Fibroblast of lung (primary cell): ENCODE measurements at places on chromosomes 16 and 17. TPM values are rescaled to one million over a fixed set of nuclear protein-coding genes. Genes with fewer than 3 reads are reported as not detected.
A peak's percentile ranks its signal among the peaks of the same experiment; 100 is the strongest.

Gene SPNS2
- total RNA-seq = under 0.01 and 0.17 TPM in 2 replicates

Gene TBC1D3C
- 1.3 TPM in 1 of 2 replicates, not detected in the other for total RNA-seq

Gene LYZL6
- total RNA-seq = not detected in 2 replicates

Gene GLYR1
- total RNA-seq = 39.6 and 40.8 TPM in 2 replicates

Gene ACE
- total RNA-seq = 2.5 and 2.6 TPM in 2 replicates

Gene CA4
- under 0.01 TPM in 1 of 2 replicates, not detected in the other for total RNA-seq

Gene ADPRM
- 17.0 and 25.4 TPM in 2 replicates for total RNA-seq

DNA sequence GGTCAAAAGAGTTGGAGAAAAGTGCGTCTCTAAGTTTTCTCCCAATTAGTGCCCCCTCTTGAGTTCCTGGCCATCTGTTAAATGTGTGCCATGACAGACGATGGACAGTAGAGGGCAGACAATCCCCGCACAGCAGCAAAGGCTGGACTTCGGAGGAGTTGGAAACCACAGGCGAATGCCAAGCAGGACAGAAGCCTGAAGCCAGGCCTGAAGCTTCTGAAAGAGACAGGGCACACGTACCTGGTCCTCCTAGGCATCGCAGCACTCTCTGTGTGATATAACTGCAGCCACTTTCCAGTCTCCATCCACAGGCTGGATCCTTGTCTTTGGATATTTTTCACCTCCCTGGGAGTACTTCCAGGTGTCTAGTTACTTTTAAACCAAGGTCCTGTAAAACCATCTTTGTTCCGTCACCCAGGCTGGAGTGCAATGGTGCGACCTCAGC is 14.5 kb downstream of the C17orf100 start:
- DNase-seq = peak; percentile 84

DNA sequence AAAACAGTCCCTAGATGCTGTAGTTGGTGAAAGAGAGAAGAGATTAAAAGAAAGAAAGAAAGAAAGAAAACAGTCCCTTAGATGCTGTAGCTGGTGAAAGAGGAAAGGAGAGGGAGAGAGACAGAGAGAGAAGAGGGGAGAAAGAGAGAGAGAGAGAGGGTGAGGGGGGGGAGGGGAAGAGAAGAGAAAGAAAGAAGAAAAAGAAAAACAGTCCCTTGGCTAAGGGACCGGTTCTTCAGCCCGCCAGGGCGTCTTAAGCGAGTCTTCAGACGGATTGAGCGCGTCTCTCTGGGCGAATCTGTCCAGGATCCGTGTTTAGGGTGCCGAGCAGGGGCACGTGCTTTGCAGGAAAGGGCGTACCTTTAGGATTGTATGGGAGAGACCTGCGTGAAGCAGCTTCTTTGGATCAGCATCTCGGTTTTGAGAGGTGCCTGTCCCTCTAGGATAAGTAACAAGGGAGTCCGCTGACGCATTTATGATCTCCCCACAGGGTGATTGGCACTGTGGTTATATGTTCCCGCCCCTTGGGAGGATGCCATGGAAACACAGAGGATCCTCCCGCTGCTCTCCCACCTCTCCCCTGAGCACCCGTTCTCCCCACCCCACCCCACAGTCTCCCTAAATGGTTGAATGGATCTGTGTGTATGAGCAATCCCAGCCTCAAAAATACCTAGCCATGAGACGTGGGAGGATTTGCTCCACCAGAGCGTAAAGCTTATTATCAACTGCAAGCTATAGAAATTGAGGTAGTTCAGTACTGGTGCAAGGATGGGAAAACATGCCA is 16.7 kb downstream of the GNGT2 start:
- peak; percentile 77 for DNase-seq

DNA sequence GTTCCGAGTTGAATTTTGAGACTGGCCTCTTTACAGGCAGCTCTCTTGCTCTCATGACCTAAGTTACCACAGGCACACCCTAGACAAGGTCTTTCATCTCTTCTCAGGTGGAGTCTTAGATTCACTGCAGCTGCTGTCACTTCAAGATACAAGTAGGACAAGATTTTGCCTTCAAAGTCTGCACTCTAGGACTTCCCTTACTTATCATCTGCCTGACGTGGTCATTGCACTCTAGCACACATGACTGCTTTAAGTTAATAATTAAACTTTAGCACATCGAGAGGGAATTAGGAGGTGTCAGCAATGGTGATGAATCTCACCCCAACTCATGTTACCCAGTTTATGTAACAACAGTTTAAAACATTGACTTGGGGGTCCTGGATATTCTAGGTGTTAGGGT is 25.6 kb downstream of the RNF135 start:
- DNase-seq = no peak

DNA sequence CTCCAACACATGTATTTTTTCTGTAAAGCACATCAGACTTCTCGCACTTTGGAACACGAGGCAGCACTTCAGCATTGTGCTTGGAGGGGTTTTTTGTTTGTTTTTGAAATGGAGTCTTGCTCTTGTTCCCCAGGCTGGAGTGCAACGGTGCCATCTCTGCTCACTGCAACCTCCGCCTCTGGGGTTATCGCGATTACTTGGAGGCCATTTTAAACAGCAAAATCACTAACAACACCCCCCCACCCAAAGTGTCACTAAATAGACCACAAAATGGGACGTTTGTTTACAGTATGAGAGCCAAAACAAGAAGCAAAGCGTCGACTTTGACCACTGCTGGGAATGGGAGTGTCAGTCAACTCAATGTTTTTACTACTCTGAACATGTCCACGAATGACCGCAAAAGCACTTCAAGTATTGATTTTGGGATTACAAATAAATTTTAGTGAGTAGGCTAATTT is 9.0 kb upstream of the C16orf87 start:
- no peak for DNase-seq

DNA sequence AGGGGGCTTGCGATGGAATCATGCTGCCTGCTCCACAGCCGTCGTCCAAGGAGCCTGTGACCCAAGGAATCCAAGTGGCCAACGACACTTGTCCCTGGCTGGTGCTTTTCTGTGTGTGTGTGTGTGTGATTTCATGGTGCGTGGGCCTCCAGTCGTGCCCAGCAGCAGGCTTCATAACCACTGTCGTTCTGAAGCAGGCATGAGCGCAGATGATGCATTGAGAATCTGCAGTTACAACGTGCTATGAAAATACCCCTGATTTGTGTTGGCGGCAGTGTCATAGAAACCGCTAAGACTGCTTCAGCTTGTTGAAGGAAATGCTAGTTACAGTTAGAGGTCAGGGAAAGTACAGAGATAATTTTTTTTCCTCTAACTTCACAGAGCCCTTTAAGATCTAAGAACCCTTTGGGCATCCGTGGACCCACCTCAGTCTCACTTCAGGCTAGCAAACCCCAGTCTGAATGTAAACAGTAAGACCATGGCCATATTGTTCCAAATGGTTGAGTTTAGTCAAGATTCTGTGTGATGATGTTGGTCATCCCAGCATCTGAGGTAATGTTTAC is 15.6 kb downstream of the C16orf90 start:
- DNase-seq = no peak

DNA sequence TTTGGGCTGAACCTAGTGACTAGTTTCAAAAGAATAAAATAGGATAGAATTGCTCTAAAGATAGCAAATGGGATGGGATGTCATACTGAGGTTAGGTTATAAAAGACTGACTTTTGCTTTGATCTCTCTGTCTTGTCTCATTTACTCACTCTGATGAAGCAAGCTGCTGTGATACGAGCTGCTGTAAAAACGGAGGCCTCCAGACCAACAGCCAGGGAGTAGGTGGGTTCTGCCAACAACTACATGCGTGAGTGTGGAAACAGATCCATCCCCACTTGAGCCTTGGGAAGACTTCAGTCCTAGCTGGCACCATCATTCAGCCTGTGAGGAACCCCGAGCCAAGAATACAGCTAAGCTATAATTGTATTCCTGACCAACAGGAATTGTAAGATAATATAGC is 373.9 kb upstream of the CA10 start:
- DNase-seq = no peak

DNA sequence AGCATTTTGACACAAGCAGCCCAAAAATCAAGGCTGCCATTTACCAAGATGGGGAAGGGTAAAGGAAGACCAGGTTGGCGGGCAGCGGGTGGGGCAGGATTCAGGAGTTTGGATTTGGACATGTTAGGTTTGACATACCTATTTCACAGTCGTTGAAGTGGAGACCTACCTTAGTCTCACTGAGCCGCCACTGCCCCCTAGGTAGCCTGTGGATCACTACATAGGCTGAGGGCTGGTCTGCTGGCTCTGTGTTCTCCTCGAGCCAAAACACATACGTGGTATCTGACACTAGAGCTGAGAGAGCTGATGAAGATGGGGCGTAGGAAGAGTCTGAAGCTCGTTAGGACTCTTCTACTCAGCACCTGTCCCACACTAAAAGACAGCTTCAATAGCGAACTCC is 115.1 kb downstream of the HIC1 start:
- DNase-seq = no peak

- peak; percentile 68 for DNase-seq
Measured at GRCh38 chr17:56697190-56697589, 103.7 kb downstream of the NOG start.

DNA sequence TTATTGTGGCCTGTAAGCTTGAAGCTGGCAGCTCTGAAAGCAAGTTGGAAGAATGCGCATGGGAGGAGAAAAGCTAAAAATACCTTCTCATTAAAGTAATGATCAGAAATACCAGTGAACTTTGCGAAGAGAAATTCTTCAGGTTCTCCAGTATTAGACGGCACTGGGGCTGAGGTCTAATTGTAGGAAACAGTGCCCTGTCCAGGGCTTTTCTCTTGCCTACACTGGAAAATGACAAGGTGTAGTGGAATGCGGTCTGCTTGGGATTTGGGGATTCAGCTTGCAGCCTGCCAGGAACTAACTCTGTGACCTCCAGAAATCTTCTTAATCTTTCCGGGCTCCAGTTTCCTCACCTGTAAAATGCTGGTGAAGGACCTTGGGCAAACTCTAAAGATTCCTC is 53.3 kb upstream of the KCNJ16 start:
- no peak for DNase-seq

GRCh38 chr16:64507240-64508024 is 614.4 kb downstream of the CDH11 start:
- no peak for DNase-seq

DNA sequence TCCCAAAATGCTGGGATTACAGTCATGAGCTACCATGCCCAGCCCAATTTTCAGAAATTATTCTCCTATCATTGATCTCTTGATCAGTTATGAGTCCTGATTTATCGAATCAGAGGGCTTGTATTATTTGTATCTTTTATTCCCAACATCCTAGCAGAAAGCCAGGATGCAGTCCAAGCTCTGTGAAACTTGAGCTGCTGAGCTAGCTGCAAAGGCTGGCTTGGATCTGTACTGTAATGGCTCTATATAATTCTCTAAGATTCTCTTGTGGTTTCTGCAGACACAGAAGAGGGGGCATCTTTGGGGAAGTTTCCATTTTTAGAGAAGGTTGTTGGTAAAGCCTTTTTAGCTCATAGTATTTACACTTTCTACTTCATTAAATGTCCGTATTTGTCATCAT is 227.1 kb downstream of the MAP2K4 start:
- no peak for DNase-seq

GRCh38 chr17:28720247-28720996 is 637 bp downstream of the RPL23A start:
- no peak for DNase-seq

DNA sequence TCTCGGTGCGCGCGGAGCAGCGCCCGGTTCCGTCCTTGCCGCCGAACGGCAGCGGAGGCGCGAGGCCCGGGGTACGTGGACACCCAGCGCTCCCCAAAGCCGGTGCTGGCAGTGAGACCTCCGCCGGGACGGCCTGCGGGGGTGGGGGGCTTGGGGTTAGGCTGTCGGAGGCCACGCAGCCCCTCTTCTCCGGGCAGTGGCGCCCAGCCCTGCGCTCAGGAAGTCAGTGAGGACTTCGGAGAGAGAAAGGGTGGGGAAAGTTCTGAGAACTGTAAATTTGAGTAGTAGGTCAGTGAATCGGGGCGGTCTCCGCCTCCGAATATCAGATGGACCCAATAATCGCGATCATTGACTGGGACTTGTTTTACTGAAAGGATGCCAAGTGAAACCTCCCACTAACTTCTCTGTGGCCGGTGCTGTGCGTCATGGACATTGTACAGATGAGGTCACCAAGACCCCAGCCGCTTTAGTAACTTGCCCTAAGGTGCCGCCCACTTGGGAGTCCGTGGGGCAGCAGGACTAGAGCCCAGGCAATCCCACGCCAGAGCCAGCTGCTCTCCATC is 468 bp downstream of the IL4R start:
- DNase-seq = peak; percentile 93

GRCh38 chr16:75921281-75921680 is 195.0 kb upstream of the CPHXL start:
- DNase-seq = no peak

GRCh38 chr17:13292291-13292690 is 274.5 kb upstream of the ELAC2 start:
- no peak for DNase-seq

- no peak for DNase-seq
Measured at GRCh38 chr16:72173997-72174396, 2.0 kb upstream of the PMFBP1 start.

GRCh38 chr16:14097182-14097959 is 26.3 kb downstream of the MRTFB start:
- no peak for DNase-seq

DNA sequence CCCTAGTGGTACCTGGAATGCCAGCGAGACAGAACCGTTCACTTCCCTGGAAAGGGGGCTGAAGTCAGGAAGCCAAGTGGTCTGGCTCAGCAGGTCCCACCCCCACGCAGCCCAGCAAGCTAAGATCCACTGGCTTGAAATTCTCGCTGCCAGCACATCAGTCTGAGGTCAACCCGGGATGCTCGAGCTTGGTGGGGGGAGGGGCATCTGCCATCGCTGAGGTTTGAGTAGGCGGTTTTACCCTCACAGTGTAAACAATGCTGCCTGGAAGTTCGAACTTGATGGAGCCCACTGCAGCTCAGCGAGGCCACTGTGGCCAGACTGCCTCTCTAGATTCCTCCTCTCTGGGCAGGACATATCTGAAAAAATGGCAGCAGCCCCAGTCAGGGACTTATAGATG is 464.7 kb upstream of the TOM1L1 start:
- DNase-seq = no peak

DNA sequence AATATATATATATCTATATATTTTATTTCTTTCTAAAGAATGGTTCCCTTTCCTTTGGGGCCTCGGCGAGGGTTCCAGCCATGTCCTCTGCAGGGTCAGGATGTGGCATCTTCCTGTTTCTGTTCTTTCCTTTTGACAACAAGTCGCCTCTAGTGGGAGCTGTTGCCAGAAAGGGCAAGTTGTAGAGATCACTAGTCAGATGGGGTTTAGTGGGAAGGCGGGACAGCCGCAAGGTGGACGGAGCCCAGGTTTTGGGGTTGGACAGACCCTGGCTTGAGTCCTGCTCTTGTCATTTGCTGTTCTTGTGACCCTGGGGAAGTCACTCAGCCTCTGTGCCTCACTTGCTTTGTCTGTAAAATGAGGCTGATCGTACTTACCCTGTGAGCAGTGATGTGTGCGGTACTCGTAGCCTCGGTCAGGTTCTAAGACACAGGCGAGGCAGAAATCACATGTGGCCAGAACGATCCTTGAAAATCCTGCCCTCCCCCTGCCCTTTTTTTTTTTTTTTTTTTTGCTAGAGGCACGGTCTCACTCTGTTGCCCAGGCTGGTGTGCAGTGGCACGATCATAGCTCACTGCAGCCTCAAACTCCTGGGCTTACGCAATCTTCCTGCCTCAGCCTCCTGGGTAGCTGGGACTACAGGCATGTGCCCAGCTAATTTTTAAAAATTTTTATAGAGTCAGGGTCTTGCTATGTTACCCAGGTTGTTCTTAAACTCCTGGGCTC is 80.1 kb downstream of the ABCC6 start:
- DNase-seq = no peak

GRCh38 chr17:16438173-16438556 is 22.8 kb downstream of the TRPV2 start:
- DNase-seq = no peak
